Myocyte (in vitro differentiated cells): ENCODE measurements at places on chromosomes 3 and 15.

GRCh38 chr3:124565013-124565412, 165.2 kb upstream of the UMPS start:
- peak; percentile 88 for DNase-seq

- no peak for DNase-seq
These were observed 110.5 kb upstream of the WNT5A start for GRCh38 chr3:55597641-55598040.

GRCh38 chr15:101136381-101137268, 115.2 kb downstream of the CHSY1 start:
- no peak for DNase-seq

GRCh38 chr3:47024932-47025331, 45.5 kb downstream of the NBEAL2 start:
- DNase-seq, result no peak

DNA sequence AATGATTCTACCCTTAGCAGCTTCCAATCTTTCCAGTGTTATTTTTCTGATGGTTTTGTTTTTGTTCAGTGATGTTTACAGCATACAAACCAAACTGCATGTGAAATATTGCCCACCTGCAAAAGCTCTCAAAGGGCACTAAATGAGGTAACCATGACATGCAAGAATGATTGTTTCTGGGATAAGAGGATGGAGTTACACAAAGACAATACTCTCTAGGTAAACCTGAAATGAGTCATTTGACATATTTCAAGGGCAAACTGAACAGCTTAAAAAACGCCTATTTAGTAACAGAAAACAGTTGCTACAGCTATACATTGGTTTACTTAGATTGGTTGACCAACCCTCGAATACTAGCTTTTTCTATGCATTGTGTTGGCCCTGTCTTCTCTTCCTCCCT, 481.7 kb downstream of the ZPLD1 start:
- no peak for DNase-seq

GRCh38 chr15:66620341-66620740, 54.5 kb upstream of the LCTL start:
- no peak for DNase-seq

GRCh38 chr15:60087561-60087960, 83.5 kb downstream of the FOXB1 start:
- DNase-seq, result no peak

DNA sequence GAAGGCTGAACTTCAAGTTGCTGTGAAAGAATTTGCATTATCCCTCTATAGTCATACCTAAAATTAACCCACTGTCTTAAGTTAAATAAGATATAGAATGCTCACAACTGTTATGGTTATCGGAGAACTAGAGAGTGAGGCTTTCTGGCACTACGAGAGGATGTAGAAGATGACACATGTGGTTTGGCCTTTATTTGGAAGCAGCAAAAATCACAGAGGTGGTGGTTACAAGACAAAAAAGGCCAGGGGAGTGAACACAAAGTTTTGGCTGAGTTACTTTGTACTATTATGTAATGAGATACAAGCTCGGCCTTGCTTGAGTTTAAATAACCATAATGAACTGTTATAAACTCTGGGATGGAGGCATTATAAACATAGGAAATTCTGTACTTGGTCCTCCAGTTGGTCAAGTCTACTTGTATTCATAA, 78.3 kb upstream of the ICE2 start:
- DNase-seq, result no peak

- DNase-seq, result no peak
These were observed 63.1 kb downstream of the OXNAD1 start for GRCh38 chr3:16328124-16328523.

DNA sequence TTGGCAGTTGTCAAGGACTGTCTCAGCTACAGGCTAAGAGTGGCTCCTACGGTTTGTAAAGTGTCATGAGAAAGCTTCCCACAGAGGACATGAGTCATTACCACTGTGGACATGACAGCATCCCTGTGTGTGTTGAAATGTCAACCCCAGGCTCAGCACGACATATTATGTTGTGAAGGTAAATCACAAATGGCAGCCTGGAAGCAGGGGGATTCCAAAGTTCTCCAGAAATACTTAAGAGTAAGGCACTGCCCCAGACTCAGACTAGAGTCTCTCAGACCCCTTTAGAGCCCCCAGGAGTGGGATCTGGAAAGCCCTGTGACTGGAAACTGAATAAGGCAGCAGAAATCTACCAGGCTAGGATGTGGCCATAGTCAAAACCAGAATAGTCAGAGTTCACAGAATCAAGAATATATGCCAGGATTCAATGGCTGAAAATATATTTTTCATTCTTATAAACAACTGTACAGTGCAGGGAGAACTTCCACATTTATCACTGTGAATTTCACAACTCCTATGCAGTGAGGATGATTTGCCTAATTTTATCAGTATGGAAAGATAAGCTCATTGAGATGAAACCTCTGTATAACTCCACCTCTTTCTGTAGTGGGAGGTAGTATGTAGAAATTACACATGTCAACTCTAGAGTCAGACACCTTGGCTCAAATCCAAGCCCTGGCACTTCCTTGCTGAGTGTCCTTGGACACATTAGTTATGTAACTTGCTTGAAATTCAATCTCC, 237.1 kb upstream of the CFAP20DC start:
- peak; percentile 62 for DNase-seq

GRCh38 chr15:80152896-80153876, at the start of gene FAH:
Gene FAH, plus strand, starts transcription at chr15:80152999. Its CDS starts 56 bp downstream, at chr15:80153055.
- peak; percentile 65 for DNase-seq

- peak; percentile 61 for DNase-seq
These were observed 88.0 kb downstream of the PIK3R4 start for GRCh38 chr3:130658678-130659077.

- DNase-seq, result peak; percentile 47
These were observed 724.8 kb upstream of the CFAP20DC start for GRCh38 chr3:59774634-59775033.

GRCh38 chr3:22101351-22101750, 350.3 kb upstream of the ZNF385D start:
- DNase-seq, result no peak

- no peak for DNase-seq
These were observed 762.8 kb downstream of the VGLL3 start for GRCh38 chr3:86228101-86228500.

DNA sequence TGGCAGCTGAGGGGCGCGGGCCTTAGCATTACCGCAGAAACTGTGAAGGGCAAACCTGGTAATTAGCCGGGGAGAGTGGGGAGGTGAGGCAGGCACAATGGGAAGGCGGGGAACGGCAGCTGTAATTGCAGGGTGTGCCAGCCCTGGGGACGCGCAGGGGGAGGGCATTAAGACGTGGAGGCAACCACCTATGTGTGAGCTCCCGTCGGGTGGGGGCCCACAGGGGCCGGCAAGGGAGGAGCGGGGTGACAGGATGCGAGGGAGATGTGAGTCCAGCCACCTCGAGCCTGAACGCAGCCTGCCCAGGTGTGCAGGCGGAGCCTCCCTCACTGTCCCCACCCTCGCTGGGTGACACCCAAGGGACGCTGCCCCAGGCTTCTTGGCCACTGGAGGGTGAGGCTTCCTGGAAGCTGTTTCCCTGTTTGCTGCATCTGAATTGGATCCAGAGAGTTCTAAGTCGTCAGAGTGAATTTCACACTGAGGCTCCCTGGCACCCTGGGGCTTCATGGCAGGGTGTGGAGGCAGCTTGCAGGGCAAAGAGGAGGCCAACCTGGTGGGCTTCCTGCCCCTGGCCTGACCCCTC, 130.6 kb upstream of the MEF2A start:
- no peak for DNase-seq

GRCh38 chr15:56371495-56372147, 6.4 kb downstream of the TEX9 start:
- no peak for DNase-seq

- DNase-seq, result peak; percentile 39
These were observed 616.0 kb upstream of the TBL1XR1 start for GRCh38 chr3:177813322-177813721.

DNA sequence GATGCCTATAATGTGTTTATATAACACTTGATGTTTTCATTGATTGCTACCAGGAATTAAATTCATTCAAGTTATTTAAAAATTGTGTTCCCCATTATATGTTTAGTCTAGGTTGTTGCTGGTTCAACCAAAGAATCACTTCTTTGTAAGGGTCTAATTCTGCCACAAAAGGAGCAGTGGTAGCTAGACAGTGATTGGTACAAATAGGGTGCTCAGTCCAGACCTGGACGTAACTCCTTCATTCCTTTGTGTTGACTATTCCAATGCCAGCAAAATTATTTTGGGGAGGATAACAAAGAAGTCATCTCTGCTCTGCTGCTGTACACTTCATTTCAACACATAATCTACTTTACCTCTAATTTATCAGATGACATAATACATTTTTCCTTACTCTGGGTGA, 1.2 kb downstream of the CHMP2B start:
- DNase-seq, result peak; percentile 4

GRCh38 chr3:108953700-108954099, at the start of gene GUCA1C:
Gene GUCA1C, minus strand, starts transcription at chr3:108953879. Its CDS starts 117 bp downstream, at chr3:108953762.
- DNase-seq, result no peak

GRCh38 chr15:95733931-95734330, 596.6 kb upstream of the NR2F2 start:
- DNase-seq, result no peak

- DNase-seq, result no peak
These were observed 60.8 kb downstream of the TFDP2 start for GRCh38 chr3:142088522-142088921.

- DNase-seq, result no peak
These were observed 178.4 kb upstream of the SUCLG2 start for GRCh38 chr3:67832817-67833216.

DNA sequence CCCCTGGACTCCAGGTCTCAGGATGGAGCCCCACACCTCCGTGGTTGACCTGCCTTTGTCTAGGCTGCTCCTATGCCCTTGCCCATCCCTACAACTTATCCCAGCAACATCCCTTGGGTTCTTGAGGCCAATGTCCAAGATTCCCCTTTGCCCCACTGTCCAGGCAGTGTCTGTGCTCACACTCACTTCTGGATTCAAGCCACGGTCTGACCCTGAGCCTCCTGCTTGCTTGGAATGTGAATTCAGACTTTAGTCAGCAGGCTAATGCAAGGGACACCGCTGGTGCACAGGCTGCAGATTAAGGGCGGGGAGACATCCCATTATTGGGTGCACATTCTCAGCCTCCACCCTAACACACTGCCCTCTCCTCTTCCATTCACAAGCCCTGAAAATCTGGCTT, 154.1 kb downstream of the WNT5A start:
- DNase-seq, result no peak

- no peak for DNase-seq
These were observed 63.8 kb downstream of the LPP start for GRCh38 chr3:188217726-188218125.

DNA sequence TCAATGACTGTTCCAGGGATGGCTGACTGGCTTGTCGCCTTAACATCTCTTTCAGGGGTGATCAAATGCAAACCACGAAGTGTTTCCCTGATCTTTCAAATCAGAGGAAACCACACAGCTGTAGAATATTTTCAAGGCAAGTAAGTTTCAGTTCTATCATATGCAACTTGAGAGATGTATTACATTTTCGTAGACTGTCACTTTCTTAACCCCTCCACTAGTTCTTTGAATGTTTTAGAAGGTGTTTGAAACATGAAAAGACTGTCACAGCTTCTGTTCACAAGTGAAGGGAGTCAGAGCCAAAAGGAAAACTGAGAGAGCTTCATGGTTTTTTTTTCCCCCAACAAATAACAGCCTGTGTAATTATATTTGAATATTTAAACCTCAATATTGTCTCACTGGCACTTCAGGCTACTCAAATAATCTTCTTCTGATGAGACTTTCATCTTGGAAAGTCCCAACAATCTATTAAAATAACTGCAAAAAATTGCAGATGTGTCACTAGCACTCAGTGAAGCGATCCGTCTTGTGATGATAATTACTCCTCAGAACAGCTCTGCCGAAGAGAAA, 25.9 kb upstream of the CAPN7 start:
- DNase-seq, result no peak

DNA sequence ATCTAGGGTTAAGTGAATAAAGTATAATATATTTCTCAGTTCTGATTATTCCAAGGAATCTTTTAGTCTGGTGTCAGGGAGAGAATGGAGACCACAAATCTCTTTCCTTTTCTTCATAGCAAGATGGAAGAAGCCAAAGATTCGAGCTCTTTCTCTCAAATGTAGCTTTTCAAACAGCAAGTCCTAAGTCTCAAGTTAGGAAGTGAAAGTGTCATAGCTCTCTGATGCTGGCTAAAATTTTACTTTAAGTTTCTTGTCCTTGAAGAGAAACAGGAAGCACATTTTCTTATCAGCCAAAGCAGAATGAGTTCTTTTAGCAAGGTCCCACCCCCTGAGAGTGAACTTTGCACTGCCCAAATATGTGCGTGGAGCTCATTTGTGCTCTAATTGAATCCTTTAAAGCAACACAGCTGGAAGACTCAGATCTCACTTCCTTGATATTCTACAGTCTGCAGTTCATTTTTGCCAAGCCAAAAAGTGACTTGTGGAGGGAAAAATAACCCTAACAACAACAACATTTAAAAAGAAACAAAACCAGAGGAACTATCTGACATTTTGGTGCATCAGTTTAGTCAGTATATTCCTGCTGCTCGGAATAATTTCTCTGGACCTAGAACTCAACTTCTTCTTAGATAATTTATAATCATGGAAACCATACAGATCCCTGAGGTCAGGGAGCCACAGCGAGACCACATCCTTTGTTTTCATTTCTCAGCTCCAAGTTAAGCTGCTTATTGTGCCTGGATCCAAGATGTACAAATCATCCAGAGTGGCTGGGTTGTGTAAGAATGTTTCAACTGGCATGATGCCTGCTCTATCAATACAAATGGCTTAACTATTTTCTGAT, 238.7 kb upstream of the P2RY1 start:
- DNase-seq, result peak; percentile 26

DNA sequence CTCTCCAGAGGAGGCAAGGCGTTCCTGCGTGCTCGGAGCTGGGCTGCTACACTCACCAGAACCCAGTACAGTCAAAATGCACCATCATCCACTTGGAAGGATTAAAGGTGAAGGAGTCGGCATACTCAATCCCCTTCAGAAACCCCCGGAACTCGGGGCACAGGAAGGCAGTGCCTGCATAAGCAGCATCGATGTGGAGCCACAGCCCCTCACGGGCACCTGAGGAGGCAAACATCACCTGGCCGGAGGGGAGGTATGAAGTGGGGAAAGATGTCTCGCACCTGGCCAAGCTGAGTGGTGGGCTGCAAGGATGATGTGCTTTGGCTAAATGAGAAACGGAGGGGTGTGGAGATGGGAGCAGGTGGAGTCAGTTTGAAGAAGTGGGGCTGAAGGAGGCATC, 13.0 kb downstream of the HDC start:
- DNase-seq, result no peak

DNA sequence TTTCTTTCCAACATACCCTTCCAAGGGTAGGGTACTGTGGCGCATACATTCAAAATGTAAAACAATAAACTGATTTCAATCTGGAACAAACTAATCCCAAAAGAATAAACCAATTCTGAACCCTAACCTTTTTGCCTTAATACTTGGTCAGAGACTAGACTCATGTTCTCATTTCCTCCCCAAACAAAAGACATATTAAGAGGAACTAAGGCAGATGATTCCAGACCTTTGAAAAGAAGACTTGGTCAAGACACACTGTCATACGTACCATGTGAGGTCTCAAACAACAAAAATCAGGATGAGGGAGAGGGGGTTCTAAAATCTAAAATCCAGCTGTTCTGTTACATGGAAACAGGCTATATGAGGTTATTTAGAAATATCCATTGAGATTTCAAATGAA, 102.1 kb downstream of the RFTN1 start:
- no peak for DNase-seq
